Stimulated activated CD4-positive, alpha-beta T cell treated with anti-CD3 and anti-CD28 coated beads, Interleukin-12 subunit alpha, Interleukin-12 subunit beta, amount 100 ng/mL, for 4 hours (primary cell): ENCODE measurements at places on chromosomes 12 and 14.

- no peak for DNase-seq
Observed at GRCh38 chr12:15545334-15545733, 223.0 kb downstream of the PTPRO start.

DNA sequence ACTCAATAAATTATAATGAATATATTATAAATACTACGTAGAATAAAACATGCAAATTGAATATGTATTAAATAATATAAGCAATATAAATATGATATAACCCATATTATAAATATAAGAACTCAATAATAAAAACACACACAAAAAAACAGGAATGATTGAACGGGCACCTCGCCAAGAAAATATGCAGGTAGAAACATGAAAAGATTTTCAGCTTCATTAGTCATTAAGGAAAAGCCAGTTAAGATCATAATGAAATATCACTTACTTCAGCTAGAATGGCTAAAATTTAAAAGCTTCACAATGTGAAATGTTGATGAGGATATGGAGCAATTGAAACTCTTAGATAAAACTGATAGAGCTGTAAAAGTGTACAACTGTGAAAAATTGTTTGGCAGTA, 17.8 kb upstream of the SEL1L start:
- DNase-seq = no peak

DNA sequence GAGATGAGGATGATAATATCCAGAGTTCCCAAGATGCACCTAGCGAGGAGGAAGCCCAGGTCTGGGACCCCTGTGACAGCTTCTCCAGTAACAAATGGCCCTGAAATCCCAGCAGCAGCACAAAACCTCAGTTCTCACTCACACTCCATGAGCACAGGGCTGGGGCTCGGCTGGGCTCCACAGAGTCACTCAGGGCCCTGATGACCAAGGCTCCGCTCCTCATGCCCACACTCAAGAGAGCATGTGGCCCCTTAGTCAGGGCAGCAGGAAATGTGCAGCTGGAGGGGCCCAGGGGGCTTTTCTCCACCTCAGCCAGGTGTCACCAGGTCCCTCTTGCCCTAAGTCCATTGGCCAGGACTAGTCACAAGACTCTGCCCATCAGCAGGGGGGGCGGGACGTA, 242.7 kb upstream of the SFSWAP start:
- DNase-seq = no peak

GRCh38 chr12:66032739-66033138, 97.8 kb downstream of the LLPH start:
- no peak for DNase-seq

- no peak for DNase-seq
Observed at GRCh38 chr14:100106250-100107112, 41.3 kb downstream of the EVL start.

DNA sequence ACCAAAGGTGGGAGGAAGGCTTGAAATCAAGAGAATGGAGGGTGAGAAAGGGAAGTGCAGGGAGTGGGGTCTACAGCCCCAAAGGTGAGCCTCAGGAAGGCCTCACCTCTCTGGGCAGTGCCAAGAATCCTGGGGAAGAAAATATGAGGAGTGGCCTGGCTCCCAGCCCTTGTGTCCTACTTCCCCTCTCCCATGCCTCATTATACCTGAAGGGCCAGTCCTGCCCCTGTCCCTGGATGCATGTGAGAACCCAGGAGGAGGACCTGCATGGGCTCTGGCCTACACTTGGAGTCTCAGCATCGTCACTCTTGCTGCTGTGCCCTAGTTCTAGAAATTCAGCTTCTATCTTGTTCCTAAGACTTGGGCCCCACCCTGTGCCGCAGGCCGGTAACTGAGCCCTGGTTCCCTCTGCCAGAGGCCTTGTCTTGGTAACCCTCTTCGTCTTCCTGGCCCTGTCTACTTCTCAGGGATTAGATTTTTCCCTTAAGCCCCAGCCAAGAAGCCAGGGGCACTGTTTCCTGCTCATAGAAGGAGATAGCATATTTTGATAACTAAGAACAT, 10.9 kb upstream of the MYH7 start:
- DNase-seq = no peak

DNA sequence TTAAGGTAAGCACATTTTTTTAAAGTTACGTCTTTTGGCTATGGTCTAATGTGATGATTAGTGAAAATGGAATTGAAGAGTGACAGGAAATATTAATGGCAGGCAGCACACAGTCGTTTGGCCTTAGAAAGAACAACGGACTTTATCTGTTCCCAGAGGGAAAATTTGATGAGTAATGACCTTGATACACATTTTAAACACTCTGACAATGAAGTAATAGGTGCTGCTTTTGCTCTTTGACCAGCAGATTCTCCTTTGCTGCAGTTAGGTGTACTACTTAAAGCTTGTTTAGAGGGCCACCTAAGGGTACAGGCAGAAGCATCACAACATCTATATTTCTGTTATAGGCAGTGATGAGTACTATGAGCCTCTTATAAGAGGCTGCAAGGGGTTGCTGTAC, 27.1 kb upstream of the RNU6-8 start:
- DNase-seq = no peak

GRCh38 chr14:78197051-78197450, 26.9 kb downstream of the NRXN3 start:
- no peak for DNase-seq

GRCh38 chr14:33952541-33952940, 1.7 kb upstream of the EGLN3 start:
- no peak for DNase-seq

GRCh38 chr12:86158956-86159355, 97.2 kb downstream of the MGAT4C start:
- no peak for DNase-seq

- DNase-seq = no peak
Observed at GRCh38 chr14:64444984-64445845, 20.1 kb upstream of the AKAP5 start.

DNA sequence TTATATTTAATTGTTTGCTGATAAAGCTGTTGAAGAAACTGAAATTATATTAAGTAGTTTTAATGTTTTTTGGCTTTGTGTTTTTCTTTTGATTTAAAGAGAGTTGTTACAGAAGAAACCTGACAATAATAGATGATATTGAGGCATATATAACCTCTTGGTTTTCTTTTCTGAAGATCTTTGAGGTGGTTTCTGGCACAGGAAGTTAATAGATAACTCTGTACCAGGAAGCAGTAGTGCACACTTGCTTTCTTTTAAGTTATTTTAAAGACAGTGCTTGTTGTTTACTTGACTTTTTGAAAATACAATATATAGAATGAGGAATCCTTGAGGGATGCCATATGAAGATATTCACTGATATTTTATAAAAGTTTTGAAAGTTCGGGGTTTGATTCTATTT, 209.0 kb upstream of the FBXO33 start:
- DNase-seq = no peak

- no peak for DNase-seq
Observed at GRCh38 chr12:22321018-22321605, 13.4 kb downstream of the ST8SIA1 start.

- no peak for DNase-seq
Observed at GRCh38 chr12:66859751-66860440, 181.0 kb upstream of the GRIP1 start.

DNA sequence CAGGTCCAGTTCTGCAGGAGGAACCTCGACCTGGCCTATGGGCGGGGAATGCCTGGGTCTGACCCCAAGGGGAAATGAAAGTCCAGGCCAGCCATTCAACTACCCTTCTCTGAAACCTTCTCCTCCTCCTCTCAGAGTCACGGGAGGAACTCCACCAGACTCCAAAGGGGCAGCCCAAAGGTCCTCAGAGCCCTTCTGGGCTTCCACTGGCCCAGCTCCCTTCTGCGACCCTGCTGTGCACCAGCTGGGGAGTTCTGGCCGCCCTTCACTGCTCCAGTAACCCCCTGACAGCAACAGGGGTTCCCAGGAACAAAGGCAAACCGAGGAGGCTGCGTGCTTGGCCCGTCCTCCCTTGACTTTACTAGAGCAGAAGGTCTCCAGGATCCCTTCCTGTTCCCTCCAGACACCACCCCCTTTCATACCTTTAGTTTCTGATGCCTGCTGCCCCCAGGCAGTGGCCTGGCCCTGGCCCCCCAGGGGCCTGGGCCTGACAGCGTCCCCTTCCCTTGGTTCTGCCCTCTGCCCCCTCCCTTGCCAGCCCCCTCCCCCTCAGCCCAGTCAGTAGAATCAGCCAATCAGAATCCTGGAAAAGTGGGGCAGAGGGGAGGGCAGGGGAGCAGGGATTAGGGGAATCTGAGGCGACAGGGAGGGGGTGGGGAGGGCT, 850 bp upstream of the ZNF385A start:
- DNase-seq = no peak

DNA sequence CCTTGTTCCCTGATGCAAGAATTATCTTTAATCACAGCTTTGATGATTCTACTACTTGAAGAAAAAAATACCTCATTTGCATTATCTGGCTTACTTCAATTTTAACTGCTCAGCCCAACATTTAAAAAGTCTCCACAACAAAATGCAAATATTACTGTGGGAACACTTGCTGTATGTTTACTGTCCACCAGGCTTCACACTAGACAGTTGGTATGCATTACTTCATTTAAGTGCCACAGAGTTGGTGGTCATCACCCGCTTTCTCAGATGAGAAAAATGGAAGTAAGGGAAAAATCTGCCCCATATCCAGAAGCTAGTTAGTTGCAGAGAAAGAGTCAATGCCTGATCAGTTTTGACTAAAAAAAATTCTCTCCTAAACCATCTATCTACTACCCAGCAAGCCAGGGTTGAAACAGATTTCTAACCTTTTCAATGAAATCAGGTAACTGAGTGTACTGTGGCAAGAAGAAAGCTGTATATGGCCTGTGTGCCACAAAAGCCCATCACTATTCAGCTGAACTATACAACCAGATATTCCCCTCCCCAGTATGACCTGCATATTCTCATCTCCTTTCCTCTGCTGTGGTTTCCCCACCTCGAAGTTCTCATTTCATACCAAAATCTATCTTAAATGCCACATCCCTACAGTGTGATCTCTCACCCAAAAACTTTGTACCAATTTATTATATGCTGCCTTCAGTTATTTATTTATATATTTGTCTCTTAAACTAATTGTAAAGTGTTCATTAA, 90.3 kb downstream of the ATP2B1 start:
- no peak for DNase-seq

DNA sequence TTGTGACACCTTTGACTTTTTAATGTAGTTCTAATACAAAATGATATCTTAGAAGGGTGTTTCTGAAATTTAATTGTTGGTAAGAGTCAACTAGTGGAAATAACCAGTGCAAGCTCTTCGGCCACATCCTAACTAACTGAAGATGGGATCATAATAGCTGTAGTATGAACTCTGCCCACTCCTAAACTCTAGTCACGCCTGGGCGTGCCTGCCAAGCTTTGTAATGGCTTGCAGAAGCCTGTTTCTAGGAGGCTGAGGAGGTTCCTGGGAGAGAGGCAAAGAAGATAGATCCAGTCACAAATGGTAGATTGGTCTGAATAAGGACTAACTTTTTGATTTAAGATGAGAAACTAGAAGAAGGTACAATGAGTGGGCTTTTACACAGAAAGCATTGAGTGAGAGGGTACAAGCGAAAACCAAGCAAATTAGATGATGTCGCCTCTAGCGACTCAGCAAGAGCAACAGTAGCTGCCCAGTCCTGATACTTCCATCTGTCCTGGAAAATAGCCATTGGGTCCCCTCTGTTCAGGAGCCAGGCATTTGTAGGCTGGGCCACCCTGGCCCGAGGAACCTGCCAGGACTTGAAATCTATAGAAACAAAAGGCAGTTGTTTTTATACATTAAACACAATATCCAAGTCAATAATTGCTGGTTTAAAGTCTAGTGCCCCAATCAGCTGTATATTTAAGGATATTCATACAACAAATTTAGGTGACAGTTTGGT, 148.8 kb downstream of the SLC38A4 start:
- no peak for DNase-seq

DNA sequence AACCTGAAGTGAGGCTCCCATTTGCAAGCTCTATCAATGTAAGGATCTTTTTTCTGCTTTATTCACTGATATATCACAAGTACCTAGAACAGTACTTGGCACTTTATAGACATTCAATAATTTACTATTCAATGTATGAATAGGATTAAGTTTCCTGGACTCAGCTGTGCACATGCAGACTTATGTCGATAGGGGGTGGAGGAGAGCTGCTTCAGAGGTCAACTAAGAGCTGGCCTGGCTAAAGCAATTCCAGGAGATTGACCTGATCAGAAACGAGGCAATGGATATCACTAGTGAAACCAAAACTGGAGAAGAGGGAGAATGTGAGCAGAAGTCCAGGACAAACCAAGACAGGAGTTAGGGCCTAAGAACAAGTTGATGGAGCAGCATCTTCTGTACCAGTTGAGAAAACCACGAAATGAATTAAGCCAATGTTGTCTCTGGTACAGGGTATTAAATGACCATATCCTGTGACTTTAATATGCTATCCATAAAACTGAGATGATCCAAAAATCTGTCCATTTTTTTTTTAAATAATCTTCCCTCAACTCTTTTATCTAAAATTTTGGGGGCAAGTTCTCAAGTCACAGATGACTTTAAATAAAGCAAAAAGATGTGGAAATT, 169.2 kb downstream of the PIK3C2G start:
- no peak for DNase-seq

- DNase-seq = no peak
Observed at GRCh38 chr12:115354007-115354890, 670.3 kb upstream of the TBX3 start.

- DNase-seq = peak; percentile 34
Observed at GRCh38 chr12:45216230-45216982, 511 bp downstream of the ANO6 start.

- DNase-seq = no peak
Observed at GRCh38 chr12:93592641-93593406, 20.3 kb downstream of the SOCS2 start.

GRCh38 chr14:95496690-95497259, 19.7 kb downstream of the SYNE3 start:
- no peak for DNase-seq

DNA sequence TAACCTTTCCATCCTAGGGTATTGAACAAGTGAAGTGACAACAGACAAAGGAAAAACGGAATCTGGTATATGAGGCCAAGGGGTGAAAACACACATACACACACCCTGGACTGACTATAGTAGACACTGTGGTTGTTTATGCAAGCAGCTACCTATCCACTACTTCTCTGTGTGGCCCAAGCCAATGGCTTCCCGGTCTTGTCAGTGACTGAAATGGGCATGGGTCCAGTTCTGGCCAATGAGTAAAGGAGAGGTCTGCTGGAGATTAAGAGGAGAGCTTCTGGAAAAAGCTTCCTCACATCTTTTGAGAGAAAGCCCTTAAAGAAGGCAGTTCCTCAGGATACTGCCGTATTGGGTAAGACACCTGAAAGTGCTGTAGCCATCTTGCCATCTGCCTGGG, 19.3 kb downstream of the MBIP start:
- DNase-seq = no peak

DNA sequence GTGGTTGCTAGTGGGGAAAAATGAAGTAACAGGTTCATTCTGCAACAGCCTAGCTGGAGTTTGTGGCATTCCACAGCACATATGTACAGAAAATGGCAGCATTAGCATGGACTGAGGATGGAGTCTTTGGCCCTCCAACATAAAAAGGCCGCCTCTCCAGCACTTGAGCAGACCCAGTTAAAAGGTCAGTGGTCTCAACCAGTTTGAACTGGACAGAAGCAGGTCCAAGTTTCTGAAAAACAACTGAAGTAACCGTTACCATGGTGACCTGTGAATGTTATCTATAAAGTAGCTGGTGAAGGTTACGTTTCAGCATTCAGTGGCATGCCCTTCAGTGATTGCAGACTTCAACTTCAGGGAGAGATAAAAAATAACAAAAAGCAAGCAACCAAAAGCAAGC, 34.1 kb upstream of the OR10AD1 start:
- DNase-seq = no peak

GRCh38 chr14:51006781-51007211, 62.5 kb upstream of the PYGL start:
- DNase-seq = no peak

- DNase-seq = no peak
Observed at GRCh38 chr12:6476489-6476888, 6.0 kb upstream of the VAMP1 start.
